GM12864 (cell line): ENCODE measurements at places on chromosomes 7 and 10.

DNA sequence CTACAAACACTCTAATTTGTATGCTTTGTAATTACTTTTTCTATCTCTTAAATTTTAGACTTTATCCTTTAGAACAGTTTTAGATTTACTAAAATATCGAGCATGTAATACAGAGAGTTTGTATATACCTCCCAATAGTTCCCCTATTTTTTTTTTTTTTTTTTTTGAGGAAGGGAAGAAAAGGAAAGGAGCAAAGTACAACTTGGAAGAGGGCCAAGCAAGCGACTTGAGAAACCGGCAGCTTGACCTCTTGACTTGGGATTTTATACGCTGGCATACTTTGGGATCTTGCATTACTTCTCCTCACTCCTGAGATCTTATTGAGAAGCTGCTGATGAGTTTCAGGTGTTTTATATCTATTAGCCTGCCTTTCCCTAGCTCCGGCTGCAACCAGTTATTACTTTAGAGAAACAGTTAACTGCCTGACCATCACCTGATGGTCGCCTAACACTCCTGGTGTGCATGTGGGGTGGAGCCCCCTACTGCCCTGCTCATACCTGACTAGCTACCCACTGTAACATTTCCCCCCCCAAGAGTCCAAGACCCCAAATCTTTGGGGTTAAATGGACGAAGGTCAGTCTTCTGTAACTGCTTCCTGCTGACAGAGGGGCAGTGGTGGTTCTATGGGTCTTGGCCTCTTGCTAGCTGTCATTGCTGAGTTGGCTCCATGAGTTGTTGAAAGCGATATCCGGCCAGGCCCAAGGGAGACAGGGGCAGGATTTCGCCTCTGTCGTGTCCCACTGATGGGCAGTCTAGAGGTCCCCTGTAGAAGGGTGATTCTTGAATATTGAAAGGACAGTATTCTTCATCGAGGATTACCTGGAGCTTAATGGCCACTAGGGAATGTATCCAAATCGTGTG, 28.5 kb downstream of the MKLN1 start:
- DNase-seq, result no peak

GRCh38 chr10:13631594-13631993, 44.8 kb downstream of the PRPF18 start:
- no peak for DNase-seq

GRCh38 chr7:157488966-157489365, 152.2 kb downstream of the DNAJB6 start:
- DNase-seq, result no peak

- DNase-seq, result no peak
Measured at GRCh38 chr10:21950566-21950965, 53.0 kb downstream of the DNAJC1 start.

- no peak for DNase-seq
Measured at GRCh38 chr7:14836571-14837189, 65.9 kb downstream of the DGKB start.

DNA sequence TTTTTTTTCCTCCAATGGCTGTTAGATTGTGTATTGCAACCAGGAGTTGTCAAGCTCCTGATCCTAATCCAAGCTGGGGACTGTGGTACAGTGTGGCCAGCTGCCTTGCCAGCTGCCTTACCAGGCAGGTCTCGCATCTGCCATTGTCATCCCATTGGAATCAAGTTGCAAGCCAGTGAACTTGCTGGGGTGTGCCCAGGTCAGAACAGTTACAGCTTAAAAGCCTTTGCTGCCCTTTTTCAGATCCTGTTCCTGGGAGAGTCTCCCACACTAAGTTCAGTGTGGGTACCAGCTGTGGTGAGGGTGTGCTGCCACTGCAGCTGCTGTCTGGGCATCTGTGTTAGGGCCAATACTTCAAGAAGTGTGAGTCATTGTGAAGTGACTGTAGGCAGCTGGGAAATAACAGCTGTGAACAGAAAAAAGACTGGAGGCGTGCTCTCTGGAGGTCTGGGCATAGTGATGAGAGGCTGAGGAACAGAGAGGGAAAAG, 72.8 kb downstream of the CCNY start:
- no peak for DNase-seq

GRCh38 chr10:43043773-43044447, 33.0 kb upstream of the RET start:
- DNase-seq, result no peak

GRCh38 chr7:4103352-4104091, 578.6 kb upstream of the FOXK1 start:
- DNase-seq, result no peak

DNA sequence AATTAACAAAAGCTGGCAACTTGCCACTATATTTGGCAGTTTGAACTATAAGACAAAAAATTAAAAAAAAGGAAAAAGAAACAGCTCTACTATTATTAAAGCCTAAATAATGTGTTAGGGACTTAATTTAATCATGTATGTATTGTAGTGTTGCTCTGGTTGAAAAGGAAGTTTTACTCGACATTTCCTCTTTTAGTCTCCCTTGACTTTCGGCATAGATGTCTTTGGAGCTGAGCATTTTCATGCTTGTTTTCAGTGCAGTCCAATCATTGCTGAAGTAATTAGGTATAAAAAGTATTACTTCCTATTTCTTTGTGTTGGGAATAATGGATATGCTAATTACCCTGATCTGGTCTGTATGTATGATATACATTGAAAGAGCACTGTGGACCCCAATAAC, 216.8 kb upstream of the KLF6 start:
- no peak for DNase-seq

DNA sequence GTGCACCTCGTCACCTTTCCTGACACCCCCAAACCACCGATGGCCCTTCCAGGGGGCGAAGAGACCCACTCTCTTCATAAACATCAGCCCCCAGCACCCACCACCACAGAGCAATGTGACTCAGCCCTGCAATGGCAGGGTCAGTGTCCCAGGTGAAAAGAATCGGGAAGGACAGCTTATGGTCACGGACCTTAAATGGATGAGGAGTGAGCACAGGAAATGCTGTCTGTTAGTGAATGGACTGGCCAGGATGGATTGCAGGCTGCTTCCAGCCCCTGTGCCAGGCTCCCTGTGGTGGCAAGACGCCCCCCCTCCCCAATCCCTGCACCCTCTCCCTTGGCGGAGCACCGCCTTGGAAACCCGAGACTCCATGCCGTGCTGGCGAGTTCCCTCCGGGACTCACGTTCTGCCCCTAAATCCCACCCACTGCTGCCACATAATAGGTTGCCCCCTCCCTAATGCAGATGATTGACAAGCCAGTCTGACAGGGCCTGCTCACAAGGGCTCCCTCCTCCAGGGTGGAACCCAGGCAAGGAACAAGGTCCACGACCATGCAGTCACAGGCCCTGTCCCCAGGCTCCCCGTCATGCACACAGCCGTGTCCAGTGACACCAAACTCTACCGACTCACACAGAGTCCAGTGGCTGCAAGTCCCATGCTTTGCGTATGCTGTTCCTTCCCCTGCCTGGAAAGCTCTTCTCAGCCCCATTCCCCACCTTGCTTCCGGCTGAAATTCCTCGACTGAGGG, 7.3 kb downstream of the ASB13 start:
- DNase-seq, result no peak

DNA sequence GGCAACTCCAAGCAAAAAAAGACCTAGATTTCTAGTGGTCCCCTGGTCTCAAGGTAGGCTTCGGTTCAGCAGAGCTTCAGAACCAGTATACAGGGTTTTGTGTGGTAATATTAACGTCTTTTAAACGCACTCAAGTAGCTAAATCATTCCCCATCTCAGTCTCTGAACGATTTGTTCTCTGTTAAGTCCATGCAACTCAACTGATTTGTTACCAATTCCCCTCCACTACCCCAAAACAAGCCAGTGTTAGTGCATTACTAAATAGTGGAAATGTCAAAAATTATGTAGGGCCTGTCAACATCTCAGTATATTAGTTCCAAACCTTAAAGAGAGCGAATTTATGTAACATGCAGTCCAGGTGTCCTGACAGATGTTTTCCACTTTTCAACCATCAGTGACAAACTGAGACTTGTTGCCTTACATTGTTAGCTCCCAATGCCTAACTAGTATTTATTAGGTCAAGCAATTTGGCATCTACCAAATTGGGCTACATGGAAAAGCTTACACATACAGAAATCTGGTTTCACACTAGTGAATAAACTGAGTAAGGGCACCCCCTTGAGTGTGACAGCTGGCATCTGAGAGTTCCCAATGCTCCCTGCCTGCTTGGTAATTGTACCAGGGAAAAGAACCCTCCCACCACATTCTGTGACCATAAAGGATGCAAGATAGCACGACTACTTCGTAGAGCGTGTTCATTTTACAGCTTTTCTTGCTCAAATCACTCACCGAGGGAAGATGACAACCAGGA, 12.2 kb downstream of the HNRNPA2B1 start:
- no peak for DNase-seq

GRCh38 chr7:74190259-74190658, 16.1 kb downstream of the EIF4H start:
- DNase-seq, result no peak

DNA sequence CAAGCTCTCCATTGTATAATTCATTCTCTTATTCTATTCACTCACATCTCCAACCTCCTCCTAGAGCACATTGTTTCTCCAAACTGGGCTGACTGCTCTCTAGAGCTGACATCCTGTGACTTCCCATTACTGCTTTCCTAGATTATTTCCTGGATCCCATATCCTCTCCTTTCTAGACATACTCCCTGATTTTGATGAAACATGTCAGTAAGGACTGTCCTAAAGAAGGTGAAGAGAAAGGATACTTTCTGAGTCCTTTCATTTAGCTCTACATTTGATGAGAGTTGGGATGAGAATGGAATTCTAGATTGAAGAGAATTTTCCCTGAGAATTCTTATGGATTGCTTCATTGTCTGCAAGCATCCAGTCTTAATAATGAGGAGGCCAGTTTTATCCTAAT, 78.8 kb downstream of the CNNM2 start:
- DNase-seq, result no peak

- no peak for DNase-seq
Measured at GRCh38 chr10:77433546-77433945, 204.1 kb downstream of the KCNMA1 start.

DNA sequence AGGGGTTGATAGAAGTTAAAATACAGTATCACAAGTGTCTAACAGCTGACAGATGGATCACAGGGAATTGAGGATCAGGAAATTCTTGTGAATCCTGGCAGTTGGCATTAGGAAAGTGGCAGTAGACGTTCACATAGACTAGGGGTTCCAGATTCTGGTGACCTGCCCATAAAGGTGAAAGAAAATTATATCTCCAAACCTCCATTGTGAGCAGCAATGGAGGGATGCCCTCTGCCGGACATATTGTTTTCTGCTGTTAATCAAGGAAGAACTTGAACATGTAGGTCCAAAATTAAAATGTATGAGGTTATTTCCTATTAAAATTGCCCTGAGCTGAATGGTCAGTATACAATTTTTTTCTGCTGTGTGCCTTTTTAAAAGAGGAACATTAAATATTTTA, 5.1 kb downstream of the NME8 start:
- DNase-seq, result no peak

- no peak for DNase-seq
Measured at GRCh38 chr10:48594371-48594770, 10.5 kb downstream of the ARHGAP22 start.

DNA sequence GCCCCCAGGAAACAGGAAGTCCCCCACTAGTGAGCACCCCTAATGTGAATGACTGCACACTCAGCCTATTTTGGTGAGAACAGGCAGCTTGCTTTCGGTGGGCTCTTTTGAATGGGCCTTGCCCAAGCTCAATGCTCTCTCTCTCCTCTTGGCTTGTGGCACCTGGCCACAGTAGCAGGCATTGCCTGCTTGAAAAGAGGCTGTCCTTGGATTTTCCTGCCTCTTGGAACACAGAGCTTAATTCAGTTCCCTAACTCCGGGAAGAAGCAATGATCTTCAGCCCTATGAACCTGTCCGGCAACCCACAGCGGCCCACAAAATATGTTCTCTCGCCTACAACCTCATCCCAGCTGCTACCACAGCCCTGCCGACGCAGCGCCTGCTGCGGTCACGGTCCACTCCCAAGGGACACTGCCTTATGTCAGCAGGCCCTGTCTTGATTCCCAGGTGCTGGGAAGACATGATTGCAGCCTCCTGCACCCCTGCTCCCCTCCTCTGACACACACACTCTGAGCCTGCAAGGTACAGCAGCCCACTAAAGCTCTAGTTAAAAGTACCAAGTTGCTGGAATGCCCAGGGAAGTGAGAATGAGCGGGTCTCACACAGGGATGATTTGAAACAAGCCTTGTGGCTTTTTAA, 715.5 kb upstream of the GALNT17 start:
- DNase-seq, result no peak

- DNase-seq, result no peak
Measured at GRCh38 chr7:45610019-45610418, 35.9 kb downstream of the ADCY1 start.

DNA sequence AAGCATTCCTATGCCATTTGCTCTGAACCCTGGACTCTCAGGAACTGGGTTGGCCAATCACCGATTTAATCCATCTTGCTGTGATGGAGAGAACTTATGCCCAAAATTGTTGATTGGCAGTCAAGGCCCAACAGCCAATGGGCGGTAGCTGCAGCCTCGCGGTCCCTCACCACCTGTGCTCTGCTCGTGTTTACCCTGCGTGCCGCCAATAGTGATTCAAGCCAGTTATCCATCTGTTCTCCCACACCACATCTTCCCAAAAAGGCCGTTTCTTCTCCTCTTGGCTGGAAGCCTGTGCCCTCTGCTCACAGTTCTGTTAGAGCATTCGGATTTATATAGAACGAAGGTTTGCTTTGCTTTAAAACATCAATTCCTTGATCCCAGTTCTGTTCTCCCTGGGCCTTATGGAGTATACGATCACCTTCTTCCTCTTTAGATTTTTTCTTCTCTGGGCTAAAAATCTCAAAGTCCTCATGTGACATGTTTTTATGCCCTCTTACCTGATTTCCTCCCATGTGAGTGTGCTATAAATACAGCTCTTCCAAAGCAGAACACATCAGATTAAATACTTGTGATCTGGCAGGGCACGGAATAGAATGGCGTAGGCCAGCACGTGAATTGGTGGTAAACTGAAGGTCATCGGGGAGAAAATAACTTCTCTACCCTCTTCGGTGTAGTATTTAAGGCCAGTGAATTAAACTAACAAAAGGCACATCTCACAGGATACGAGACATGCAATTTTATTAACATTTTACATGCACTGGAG, 212.8 kb downstream of the NSUN6 start:
- no peak for DNase-seq

- no peak for DNase-seq
Measured at GRCh38 chr7:91168871-91169829, 95.1 kb upstream of the FZD1 start.

DNA sequence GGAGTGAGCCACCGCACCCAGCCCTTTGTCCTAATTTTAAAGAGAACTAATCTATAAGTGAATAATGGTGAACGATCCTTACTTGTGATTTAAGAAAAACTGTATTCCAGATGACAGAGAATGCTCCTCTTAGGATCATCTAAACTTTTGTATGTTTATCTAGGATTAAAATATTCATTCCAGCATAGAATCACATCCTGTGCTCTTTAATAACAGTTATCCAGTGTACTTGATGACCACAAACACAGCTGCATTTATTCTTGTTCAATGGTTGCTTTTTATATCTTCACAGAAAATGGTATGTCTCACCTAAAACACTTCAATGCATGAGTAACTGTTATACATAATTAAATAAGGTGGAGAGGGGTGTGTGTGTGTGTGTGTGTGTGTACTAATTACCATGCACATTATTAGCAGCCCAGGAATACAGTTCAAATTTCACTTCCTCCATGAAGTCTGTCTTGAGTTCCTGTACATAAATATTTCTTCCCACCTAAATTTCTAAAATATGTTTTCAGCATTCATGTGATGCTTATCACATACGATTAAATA, 38.5 kb upstream of the SEMA3C start:
- DNase-seq, result no peak

- no peak for DNase-seq
Measured at GRCh38 chr10:124074501-124075109, 18.8 kb downstream of the CHST15 start.
